ENCODE measurements at places on chromosomes 5 and 9.
A peak's percentile ranks its signal among the peaks of the same experiment; 100 is the strongest.

DNA sequence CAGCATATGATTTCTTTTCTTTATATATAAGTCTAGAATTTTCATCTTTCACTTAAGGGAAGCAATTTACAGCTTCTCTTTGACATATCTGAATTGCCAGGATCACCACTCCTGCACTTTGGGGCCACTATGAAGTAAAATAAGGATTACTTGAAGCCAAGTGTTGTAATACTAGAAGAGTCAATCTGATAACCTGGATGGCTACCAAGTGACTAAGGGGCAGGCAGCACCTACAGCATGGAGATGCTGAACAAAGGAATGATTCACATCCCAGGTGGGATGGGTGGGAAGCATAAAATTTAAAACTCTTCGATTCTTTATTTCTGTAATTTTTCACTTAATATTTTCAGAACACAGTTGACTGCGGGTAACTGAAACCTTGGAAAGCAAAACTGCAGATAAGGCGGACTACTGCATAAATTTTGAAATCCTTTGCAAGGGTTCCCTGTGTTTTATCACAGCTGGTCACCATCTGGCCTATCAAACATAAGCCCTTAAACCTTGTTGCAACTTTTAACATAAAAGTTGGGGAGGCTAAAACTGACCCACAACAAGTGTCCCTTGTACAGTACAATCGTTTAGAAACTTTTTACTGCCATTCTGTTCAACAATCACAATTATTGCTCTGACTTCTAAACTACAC lies 31.2 kb downstream of the NR3C1 start:
- no peak for ATAC-seq

DNA sequence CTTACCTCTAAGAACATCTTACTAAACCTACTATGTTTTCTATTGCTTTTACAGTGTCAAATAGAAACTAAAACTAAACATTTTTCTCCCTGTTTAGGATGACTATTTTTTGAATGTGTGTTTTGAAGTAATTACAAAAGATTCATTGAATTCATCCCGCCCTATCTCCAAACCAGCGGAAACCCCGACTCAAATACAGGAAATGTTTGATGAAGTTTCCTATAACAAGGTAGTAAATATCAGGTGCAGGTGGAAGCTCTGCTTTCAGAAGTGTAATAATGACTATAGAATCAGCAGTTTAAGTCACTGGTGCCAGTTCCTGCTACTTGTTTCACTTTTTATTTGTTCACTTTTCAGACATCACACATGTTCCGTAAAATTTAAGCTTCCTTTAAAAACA lies 20.0 kb downstream of the ERAP2 start:
- ATAC-seq = no peak

GRCh38 chr5:144130306-144130705 lies 40.2 kb downstream of the YIPF5 start:
- ATAC-seq = no peak

- ATAC-seq = no peak
Observed at GRCh38 chr5:28549588-28549987, 1511.2 kb upstream of the CDH9 start.

- peak; percentile 59 for ATAC-seq
Observed at GRCh38 chr9:114125476-114126013, 26.5 kb upstream of the KIF12 start.

GRCh38 chr9:78680196-78680595 lies 383.3 kb downstream of the PSAT1 start:
- ATAC-seq = no peak

DNA sequence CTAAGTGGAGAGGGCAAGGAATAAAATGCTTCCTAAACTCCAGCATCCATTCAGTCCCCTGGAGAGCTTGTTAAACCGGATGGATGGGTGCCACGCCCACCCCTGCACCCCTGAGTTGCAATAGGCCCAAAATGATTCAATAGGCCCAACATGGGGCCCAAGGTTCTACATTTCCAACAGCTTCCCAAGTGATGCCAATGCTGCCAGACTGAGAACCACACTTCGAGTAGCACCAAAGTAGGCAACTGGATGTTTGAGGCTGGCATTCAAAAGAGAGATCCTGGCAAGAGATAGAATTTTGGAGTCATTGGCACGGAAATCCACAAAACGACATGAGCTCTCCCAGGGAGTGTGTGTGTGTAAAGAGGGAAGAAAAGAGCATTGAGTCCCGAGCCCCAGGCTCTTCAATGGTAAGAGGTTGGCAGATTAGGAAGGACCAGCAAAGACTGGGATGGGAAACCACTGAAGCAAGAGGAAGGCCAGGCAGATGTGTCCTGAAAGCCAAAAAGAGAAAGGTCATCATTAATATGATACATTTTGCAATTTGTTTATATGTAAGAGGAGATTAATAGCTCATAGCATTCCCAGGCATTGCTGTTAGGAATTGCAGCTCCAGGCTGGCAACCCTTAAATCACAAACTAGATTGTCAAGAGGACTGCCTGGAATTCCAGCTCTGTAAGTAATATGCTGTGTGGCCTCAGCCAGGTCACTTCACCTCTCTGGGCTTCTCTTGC lies 130.6 kb downstream of the KCNIP1 start:
- no peak for ATAC-seq

DNA sequence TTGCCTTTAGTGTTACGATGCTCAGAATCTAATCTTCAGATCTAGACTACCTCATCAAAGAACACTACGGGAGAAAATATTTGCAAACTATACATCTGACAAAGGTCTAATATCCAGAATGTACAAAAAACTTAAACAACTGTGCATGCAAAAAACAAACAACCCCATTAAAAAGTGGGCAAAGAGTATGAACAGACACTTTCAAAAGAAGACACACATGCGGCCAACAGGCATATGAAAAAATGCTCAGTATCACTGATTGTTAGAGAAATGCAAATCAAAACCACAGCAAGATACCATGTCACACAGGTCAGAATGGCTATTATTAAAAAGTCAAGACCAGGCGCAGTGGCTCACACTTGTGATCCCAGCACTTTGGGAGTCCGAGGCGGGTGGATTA lies 31.0 kb upstream of the MEGF9 start:
- ATAC-seq = no peak

DNA sequence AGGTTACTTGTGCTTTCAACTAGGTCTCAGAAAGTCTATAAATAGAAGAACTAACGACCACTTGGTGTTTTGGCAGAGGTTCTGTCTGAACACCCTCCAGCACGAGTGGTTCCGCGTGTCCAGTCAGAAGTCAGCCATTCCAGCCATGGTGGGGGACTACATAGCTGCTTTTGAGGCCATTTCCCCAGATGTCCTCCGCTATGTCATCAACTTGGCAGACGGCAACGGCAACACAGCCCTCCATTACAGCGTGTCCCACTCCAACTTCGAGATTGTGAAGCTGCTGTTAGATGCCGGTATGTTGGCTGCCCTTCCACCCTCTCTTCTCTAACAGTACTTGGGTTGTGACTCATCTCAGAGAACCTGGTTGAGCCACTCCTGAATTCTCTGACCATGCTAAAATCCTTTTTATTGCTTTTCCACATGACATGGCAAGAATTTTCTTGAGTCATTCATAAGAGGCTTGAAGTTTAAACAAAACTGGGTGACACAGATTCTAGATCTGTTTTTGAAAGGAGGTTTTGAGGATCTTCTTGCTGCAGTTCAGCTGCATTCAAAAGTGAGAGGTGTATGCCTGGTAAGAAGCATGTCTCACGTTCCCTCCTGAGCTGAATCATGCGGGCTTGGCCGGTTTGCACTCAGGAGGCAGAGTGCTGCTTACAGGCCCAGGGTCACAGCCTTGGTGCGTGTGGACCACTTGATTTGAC lies 103.1 kb upstream of the DMRT1 start:
- no peak for ATAC-seq

DNA sequence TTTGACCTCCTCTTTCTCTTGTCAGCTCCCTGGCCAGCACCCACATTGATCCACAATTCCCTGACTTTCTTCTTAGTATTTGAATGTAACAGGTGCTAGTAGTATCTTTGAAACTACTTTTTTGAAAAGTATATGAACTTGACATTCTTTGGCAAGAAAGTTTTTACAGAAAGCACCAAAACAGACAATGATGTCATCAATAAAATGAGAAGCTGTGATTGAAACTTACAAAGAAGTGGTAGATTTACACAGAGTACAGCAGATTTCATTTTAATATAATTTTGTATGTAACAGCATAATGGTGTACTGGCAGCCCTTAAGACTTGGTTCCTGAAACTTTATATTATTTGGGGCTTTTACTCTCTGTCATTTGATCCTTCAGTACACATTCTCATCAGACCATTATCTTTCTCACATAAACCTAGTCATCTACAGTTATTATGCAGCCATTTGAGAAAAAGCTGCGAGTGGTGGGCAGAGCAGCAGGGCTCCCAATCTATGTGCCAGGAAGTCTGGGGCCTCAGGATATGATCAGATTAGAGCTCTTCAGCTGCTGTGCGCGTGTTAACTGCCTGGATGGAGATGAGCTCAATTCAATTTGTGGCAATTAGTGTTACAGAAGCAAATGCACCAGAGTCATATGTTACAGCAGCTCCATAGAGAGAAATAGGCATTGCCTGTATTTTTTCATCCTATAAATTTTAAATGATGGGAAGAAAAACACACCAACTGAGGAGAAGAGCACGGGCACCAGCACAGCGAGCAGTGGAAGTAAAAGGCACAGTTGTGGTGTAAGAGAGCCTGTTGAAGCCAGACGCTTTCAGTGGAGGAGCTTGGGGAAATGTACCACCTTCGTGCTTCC lies 126.1 kb downstream of the STARD4 start:
- peak; percentile 16 for ATAC-seq

- peak; percentile 35 for ATAC-seq
Observed at GRCh38 chr5:34580983-34581382, 75.1 kb upstream of the RAI14 start.

GRCh38 chr9:5013374-5013773 lies 28.3 kb downstream of the JAK2 start:
- no peak for ATAC-seq

DNA sequence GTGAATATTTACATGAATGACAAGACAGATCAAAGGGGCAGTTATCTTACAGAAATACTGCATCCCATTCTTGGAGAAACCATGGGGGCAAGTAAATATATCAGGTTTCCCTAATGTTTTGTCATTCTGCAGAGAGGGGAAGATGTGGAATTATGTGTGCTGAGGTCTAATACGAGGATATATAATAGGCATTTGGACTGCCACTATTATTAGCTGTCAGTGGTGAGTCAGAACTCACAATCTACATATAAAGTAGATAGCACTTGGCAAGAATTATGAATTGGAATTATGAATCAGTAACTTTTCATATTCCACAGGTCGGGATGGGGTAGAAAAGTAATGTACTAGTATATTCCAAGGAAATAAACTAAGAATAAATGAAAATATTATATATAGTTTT lies 121.7 kb downstream of the GIN1 start:
- ATAC-seq = no peak

Measured in motor neuron (in vitro differentiated cells).